Caco-2 (cell line): ENCODE measurements at places on chromosomes 16 and 17. TPM values are rescaled to one million over a fixed set of nuclear protein-coding genes. Genes with fewer than 3 reads are reported as not detected.

Gene RAMP2
- total RNA-seq, result 21.4 and 24.3 TPM in 2 replicates

Gene TSPAN10
- 4.0 and 4.1 TPM in 2 replicates for total RNA-seq

Gene WNT3
- total RNA-seq, result 8.7 and 8.8 TPM in 2 replicates

Gene PIGS
- total RNA-seq, result 78.2 and 99.6 TPM in 2 replicates
